ENCODE measurements at places on chromosomes 1 and 21.

GRCh38 chr1:165052936-165053335 lies 303.6 kb downstream of the LMX1A start:
- no peak for DNase-seq

GRCh38 chr1:96980448-96980847 lies 258.9 kb downstream of the PTBP2 start:
- DNase-seq: no peak

GRCh38 chr1:233704898-233705723 lies 91.2 kb downstream of the KCNK1 start:
- no peak for DNase-seq

DNA sequence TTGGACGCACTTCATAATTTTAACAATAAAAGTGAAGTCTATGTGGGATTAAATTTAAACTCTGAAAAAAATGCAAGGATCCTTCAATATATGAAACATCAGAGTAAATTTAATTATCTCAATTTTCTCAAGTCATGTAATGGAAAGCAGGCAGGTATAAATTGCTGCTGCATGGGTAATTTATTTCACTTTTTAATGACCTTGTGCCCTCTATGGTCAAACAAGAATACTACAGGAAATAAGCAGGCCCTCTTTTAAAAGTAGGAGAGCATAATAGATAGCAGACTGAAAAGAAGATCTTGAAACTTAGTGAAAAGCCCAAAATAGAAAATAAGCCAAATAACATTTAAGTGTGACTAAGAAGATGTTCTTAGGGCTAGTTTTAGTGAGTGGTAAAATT lies 22.9 kb downstream of the BCAS2 start:
- DNase-seq: no peak

- DNase-seq: no peak
Observed at GRCh38 chr1:29306471-29307140, 70.3 kb downstream of the PTPRU start.

All from T-helper 2 cell treated with Interferon-gamma antibody and Interleukin-4, amounts not matched to agents 5 μg/mL and 100 μg/mL, for 36 hours (primary cell).